HT1080 (cell line): ENCODE measurements at places on chromosomes 6 and 20. TPM values are rescaled to one million over a fixed set of nuclear protein-coding genes. Genes with fewer than 3 reads are reported as not detected.

GRCh38 chr6:119479860-119480655, 130.5 kb upstream of the MAN1A1 start:
- DNase-seq, result no peak

- DNase-seq, result peak; percentile 56
Measured at GRCh38 chr6:31750411-31751022, 10.7 kb downstream of the MSH5 start.

- DNase-seq, result no peak
Measured at GRCh38 chr20:35039846-35040489, 52.6 kb downstream of the TRPC4AP start.

Gene CEP162
- 2.4 and 2.6 TPM in 2 replicates for total RNA-seq

- DNase-seq, result no peak
Measured at GRCh38 chr20:63062188-63063140, 55.7 kb upstream of the BHLHE23 start.

DNA sequence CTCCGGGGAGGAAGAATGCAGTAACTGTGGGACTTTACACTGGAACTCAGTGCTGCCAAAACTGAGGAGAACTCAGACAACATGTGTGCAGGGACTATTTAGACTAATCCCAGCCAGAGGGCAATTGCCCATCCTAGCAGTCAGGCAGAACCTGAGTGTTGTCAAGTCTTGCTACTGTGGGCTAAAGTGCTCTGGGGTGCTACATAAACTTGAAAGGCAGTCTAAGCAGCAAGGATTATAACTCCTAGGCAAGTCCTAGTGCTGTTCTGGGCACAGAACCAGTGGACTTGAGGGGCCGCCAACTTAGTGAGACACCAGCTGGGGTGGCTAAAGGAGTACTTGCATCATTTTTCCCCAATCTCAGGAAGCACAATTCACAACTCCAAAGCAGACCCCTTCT, 363.8 kb upstream of the PTCHD4 start:
- no peak for DNase-seq

GRCh38 chr20:45407783-45408645, at the start of gene DBNDD2:
DBNDD2 (plus strand) TSS chr20:45408289; CDS start chr20:45408468, 179 bp downstream.
- DNase-seq, result no peak

Gene KIF6
- 0.33 and 2.9 TPM in 2 replicates for total RNA-seq

Gene SLC32A1
- not detected in 2 replicates for total RNA-seq

Gene TCP11
- 0.13 TPM in 1 of 2 replicates, not detected in the other for total RNA-seq

GRCh38 chr6:125714441-125715090, 34.9 kb upstream of the HEY2 start:
- no peak for DNase-seq

Gene NOX3
- not detected in 2 replicates for total RNA-seq

Gene MTFR2
- 3.9 and 4.0 TPM in 2 replicates for total RNA-seq

DNA sequence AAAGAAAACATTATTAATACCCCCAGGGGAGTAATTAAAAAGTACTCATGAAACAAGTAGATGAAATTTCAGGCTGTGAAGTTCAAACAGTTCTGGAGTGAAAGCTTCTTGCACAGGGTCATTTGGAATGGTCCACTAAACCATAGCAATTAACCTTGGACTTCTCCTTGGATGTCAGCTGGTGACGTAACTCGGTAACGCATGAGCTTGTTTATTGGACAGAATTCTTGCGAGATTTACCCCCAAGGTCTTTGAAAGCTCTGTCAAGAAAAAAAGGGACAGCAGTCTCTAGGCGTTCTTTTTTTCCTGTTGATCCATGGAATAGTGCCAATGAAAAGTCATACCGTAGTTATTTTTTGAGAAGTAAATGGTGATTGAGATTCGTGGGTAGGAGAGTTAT, 2.2 kb downstream of the CD83 start:
- DNase-seq, result no peak

DNA sequence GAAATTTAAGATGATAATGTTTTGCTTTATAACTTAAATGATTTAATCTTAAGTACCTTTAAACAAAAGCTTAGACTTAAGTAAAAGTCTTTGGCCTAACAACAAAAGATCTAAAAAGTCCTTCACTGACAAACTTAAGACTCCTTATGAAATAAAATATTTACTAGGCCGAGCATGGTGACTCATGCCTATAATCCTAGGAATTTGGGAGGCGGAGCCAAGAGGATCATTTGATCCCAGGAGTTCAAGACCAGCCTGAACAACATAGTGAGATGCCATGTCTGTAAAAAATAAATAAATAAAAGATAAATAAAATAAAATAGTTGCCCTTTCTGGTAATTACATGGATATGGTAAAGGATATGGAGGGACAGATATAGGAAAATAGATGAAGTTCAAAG, 12.4 kb downstream of the KATNA1 start:
- peak; percentile 55 for DNase-seq

- DNase-seq, result no peak
Measured at GRCh38 chr6:114090626-114091025, 119.7 kb upstream of the HDAC2 start.

GRCh38 chr6:150876598-150876997, 11.1 kb downstream of the MTHFD1L start:
- DNase-seq, result no peak

GRCh38 chr6:28005975-28006374, 48.9 kb downstream of the OR2B6 start:
- DNase-seq, result no peak

Gene PI3
- not detected in 2 replicates for total RNA-seq

GRCh38 chr6:11230158-11231107, 2.0 kb downstream of the NEDD9 start:
- DNase-seq, result no peak

- peak; percentile 39 for DNase-seq
Measured at GRCh38 chr20:24705486-24705885, 236.1 kb downstream of the SYNDIG1 start.
